AG09309 (cell line): ENCODE measurements at places on chromosomes 6 and 20.

DNA sequence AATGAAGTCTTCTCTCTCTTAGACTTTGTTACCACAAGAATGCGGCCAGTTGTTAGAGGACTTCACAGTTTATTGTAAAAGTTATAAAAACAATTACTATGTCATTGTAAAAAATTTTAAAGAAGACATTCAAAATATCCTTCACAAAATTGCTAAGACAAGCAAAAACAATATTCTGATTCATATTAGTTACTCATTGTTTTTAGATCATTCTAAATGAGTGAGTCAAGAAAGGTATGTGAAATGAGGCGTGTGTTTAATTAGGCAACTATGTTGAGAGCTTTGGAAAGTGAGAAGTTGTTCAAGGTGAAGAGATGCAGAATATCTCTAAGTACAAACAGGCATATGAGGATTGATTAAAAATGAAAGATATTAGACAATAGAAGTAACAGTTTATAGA is 875.3 kb downstream of the EYS start:
- DNase-seq, result no peak

DNA sequence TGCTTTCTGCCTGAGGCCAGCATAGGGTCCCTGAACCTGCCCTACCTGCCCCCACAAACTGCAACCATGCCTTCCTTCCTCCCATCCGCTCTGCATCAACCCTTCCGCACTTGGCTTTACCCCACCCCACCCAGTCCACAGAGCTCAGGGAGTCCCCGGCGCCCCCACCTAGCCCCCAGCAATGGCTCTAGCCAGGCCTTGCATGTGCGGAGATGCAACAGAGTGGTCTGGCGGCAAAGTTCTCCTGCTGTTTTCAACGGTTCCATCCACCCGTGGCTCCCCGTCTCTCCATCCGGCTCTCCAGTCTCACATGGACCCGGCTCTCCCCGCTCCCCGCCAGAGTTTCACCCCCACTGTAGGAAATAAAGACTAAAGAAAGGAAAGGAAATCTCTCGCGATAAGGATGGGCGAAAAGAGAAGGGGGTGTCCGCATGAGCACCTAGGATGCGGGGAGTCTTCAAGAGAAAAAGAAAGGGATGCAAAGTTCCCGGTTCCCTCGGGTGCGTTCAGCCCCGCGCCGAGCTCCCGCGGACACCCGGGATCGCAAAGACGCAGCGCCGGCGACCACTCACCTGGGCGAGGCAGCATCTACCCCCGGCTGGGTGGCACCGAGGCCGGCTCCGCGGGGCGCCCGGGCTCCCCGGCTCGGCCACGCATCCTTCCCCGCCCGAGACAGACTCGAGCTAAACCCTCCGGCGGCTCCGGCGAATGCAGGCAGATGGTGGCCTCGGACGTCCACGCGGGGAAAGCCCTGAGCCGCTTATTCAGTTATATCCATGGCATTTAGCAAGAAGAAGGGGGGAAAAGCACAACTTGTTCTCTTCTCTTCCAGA is 579 bp downstream of the LRFN2 start:
- DNase-seq, result no peak

- DNase-seq, result no peak
Measured at GRCh38 chr20:31861385-31862156, 8.8 kb downstream of the DUSP15 start.

- DNase-seq, result no peak
Measured at GRCh38 chr6:110389689-110390382, 25.5 kb downstream of the DDO start.

- DNase-seq, result no peak
Measured at GRCh38 chr6:14383393-14384174, 266.0 kb downstream of the CD83 start.

GRCh38 chr6:159074120-159074684 is 29.4 kb upstream of the TAGAP start:
- DNase-seq, result no peak

DNA sequence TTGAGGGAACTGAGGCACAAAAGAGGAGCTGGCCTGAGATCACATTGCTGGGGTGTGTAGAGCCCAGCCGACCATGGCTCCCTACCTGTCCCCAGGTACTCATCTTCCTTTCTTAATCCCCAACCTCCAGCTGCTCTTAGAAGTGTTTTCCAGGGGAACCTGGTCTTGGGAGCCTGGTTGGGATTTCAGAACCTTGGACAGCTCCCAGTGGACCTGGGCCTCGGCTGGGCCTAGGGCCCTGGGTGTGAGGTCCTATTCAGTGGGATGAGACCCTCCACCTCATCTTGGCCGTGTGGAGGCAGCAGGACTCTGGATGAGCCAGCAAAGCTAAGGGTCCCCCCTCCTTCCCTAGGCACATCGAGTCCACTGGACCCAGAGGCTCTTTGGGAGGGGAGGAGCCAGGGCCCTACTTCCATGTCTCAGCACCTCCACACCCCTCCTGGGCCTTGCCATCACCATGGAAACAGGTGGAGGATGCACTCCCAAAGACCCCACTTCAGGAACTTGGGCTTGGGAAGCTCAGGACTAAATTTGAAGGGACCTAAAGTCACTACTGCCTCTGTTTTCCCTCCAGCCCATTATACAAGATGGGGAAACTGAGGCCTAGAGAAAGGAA is 38.5 kb downstream of the DLGAP4 start:
- DNase-seq, result peak; percentile 1

DNA sequence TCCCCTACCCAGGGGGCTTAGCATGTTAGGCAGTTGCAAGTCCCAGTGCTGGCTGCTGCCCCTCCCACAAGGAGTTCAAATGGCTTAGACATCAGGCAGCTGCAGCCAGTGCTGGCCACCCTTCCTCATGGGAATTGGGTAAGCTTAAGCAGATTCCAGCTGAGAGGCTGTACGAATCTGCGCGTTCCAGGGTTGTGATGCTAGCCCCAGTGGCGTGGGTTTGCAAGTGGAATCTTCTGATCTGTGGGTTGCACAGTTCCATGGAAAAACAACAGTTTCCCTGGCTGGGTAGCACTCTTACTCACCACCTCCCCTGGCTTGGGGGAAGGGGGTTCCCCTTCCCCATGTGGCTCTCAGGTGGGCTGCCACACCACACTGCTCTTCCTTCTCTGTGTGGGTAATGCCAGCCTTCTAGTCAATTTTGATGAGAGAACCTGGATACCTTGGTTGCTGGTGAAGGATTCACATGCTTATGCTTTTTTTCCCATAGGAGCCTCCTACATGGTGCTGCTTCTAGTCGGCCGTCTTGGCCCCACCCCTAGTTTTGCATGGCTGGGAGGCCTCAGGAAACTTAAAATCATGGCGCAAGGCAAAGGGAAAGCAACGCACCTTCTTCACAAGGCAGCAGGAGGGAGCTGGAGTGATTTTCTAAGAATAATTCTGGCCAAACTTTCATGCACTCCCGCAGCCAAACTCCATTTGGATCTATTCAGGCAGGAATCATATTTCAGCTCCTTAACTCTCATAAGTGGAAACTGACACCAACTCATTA is 13.0 kb downstream of the DYNLT2 start:
- no peak for DNase-seq

GRCh38 chr6:84150705-84151104 is 76.7 kb downstream of the CEP162 start:
- peak; percentile 80 for DNase-seq

GRCh38 chr6:80209430-80209829 is 103.0 kb downstream of the BCKDHB start:
- DNase-seq, result no peak

DNA sequence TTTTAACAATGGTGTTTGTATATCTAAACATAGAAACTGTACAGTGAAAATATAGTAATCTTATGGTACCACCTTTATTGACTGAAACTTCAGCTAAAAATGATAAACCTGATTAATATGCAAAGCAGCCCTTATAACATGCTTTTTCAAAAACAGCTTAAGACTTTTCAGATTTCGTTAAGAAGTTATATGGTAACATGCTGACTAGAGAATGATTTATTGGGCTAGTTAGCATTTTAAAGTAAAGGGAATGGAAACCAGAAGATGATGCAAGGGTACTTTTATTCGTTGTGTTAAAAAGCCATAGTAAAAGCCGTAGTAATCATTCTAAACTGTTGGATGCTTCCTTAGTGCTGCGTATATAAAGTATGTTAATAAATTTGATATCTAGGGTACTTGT is 50.5 kb downstream of the CBFA2T2 start:
- no peak for DNase-seq

GRCh38 chr6:36336779-36337241 is at the start of gene BNIP5:
Gene BNIP5 (minus strand): TSS chr6:36336888. CDS start chr6:36330690, 6,198 bp downstream.
- DNase-seq, result no peak

DNA sequence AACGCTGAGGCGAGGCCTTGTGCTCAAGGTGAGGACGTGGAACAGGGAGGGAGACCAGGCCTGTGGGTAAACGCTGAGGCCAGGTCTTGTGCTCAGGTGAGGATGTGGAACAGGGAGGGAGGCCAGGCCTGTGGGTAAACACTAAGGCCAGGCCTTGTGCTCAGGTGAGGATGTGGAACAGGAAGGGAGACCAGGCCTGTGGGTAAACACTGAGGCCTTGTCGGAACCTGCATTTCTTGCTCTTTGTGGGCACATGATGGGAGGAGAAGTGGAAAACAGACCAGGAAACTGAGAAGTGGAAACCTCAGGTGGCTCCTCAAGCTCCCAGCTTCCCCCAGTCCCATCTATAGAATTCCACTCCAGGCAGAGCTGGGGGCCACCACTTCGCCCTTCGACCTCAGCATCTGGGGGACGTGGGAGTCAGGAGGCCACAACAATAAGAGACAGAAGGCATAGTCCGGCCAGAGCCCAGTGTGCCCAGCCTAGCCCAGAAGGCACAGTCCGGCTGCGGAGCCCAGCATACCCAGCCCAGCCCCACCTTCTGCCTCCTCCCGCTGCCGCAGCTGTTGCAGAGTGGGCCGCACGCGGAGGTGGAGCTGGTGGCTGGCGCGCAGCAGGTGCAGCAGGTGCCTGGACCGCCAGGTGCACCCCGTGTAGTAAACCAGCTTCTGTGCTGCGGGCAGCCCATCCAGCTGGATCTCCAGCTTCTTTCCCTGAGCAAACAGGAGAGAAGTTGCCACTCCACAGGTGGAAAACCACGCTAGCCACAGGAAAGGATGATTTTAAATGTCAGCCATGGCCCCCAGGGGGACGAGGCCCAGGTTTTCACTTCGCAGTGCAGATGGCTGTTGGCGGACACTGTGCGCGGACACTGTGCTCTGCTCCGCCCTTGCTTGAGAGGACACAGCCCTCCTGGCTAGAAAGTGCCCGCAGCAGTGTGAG is 17.5 kb downstream of the FRMD1 start:
- no peak for DNase-seq

DNA sequence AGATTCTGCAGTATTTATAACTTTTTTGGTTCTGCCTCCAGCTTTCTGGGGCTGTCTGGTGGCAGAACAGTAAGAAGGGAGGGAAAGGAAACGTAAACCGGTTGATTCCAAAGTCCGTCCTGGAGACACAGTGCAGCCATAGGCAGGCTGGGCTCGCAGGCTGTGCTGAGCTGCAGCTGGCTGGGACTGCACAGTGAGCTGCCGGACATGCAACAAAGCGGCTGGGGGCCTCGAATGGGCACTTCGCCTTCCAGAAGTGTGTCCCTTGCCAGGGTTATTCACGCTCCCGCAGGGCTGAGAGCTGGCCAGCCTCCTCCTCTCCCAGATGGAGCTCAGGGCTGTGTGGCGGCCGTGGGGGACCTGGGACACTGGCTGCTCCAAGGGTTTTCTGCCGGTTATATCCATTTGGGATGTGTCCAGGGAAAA is 78.1 kb upstream of the CD93 start:
- DNase-seq, result no peak

- DNase-seq, result no peak
Measured at GRCh38 chr6:75089921-75090320, 115.9 kb downstream of the COL12A1 start.

DNA sequence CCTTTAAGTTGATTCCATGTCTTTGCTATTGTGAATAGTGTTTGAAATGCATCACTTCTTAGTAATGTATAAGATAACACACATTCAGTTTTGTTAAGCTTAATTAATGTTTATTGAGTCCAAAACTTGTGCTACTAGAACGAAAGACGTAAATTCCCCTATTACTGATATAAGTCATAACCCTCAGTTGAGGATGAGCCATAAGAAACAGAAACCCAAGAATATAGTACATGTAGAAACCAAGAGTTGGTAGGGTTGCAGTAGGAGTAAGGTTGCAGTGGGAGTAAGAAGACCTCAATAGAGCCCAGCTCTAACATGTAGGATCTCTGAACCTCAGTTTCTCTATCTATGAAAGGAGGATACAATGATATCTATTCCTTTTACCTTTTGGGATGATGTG is 19.3 kb downstream of the CITED2 start:
- DNase-seq, result no peak

DNA sequence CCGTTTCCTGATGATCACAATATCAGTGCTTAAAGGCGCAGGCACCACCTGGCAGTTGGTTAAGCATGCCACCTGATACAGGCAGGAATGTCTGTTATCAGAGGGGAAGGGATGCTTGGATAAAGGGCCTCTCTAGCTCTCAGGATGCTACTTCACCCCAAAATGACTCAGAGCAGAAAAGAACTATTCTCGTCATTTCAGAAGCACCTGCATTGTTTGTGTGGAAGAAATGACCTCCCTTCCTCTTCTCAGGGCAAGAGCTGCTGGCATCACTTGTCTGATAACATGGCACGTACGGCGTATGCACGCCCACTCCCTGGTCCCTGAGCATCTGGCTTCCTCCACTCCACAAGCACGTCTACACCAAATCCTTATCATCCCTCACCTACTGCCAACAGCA is 47.3 kb downstream of the ATP9A start:
- DNase-seq, result no peak

- DNase-seq, result no peak
Measured at GRCh38 chr6:160394654-160395035, 46.5 kb downstream of the SLC22A3 start.

DNA sequence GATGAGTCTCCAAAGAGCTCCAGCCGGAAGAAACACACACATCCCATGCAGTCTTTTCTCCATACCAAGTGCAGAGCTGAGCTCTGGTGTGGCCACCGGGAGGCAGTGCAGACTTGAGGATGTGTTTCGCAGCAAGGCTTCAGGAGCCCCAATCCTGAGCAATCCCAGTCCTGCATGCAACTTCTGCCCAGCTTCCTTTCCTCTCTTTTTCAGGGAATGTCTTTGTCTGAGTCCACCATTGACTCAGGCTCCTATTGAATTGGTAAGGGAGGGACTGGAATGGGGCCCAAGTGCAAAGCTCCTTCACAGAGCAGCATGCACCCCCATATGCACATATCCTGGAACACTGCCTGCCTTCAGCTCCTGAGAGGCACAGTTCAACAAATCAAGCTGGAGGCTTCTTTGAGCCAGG is 50.5 kb upstream of the ASIP start:
- peak; percentile 63 for DNase-seq

GRCh38 chr6:119024111-119024510 is 54.4 kb downstream of the FAM184A start:
- DNase-seq, result no peak

DNA sequence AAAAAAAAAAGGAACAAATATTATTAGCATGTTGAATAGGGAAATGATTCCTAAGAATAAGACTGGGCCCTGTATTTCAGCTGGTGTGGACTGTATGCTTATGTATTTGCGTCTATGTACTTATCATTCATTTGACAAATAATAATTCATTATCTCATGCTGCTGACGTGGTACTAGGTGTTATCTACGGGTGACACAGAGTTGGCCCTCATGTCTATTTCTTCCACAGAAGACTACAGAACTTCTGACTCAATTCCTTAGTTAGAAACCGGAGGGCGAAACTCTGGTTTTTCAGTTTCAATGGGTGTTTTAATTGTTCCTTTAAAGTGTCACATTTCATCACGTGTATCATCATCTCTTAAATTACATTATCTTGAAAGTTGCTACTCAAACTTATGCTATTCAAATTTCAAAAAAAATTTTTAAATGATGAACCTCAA is 305.9 kb downstream of the CLIC5 start:
- DNase-seq, result no peak

- DNase-seq, result no peak
Measured at GRCh38 chr6:104908031-104908887, 48.5 kb upstream of the HACE1 start.
